ENCODE measurements at places on chromosomes 16 and 17.

DNA sequence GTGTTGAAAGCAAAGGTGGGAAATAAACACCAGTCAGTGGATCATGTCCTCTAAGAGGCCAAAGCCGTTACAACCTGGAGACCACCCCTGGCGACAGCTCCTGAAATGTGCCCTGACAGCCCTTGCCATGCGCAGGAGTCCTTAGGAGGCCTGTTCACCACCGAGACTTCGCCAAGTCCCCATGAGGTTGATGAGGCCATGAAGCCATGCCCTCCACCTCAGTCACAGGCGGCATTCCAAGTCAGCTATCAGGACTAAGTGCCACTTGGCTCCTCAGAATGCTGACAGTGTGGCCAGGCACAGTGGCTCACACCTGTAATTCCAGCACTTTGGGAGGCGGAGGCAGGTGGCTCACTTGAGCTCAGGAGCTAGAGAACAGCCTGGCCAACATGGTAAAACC, 27.1 kb downstream of the ADAM11 start:
- no peak for DNase-seq

DNA sequence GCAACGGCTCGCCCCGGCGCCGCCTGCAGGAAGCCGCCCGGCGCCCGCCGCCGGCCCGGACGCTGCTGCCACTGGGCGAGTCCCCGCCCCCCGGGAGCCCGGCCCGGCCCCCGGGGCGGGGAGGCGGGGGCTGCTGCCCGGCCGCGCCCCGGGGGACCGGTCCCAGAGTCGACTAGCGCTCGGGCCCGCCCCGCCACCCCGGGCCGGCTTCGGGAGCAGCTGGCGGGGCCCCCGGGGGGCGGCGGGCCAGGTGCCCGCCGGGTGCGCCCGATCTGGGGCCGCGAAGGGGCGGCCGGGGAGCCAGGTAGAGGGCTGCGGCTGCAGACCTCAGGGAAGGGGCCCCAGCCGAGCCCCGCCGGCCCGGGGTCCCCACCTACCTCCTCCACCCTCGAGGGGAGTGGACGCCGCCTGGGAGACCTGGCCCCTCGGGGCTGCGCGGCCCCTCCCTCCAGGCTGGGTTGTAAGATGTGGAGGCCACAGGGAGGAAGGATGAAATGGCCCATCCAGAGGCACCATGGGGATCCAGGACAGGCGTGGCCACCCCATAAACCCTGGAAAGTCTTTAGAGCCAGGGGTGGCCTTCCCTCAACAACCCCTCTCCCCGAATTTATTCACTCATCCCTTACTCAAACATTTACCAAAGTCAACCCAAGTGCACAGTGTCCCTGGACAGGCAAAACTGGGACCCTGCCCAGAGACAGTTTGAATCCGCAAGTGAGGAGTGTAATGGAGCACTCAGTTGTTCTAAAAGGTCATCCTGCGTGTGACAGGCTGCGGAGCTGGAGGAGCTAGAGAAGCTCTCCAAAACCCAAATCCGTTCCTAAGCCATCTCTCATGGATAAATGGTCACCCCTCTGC, at the start of gene CDYL2:
Gene CDYL2 (minus strand): TSS at position 73 of the 858 bp plus-strand sequence. CDS start 425 bp downstream, outside the sequence.
- no peak for DNase-seq

DNA sequence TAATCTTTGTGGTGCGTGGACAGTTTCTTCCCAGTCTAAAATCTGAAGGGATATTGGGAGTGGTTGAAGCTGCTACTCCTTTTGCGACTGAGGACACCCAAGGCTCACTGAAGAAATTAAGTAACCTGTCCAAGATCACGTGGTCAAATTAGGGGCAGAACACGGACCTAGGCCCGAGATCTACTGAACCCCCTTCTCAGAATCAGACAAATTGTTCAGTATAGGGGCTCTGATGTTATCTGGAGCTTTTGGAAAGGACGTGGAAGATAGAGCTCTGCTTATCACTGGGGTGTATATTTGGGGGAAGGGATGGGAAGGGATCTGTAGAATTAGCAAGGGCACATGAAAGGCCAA, 857 bp downstream of the TANGO6 start:
- DNase-seq, result no peak

DNA sequence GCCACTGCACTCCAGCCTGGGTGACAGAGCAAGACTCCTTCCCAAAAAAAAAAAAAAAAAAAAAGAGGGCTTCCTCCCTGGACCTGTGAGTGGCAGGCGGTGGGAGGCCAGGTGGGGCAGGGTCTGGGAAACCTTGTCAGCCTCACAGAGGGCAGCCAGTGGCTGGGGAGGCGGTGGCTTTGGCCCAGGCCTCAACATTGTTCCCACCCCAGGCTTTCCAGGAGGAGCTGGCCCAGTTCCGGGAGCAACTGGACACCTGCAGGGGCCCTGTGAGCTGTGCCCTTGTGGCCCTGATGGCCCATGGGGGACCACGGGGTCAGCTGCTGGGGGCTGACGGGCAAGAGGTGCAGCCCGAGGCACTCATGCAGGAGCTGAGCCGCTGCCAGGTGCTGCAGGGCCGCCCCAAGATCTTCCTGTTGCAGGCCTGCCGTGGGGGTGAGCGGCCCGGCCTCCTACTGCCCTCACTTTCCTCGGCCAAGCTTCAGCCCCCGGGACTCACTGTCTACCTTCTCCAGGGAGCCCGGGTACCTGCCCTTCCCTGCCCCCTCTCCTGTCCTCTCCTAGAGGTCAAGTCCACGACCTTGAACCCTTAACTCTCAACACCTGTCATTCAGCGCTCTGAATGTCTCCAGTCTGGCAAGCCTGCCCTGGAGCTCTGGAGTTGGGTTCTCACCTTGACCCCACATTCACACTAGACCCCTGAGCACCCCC, 12.4 kb downstream of the ZNF213 start:
- DNase-seq, result no peak

- no peak for DNase-seq
Measured at GRCh38 chr16:89199241-89200123, 855 bp downstream of the SLC22A31 start.
